ENCODE measurements at places on chromosomes 12 and 14. TPM values are rescaled to one million over a fixed set of nuclear protein-coding genes. Genes with fewer than 3 reads are reported as not detected.

RASSF8 gene
- 63.1 TPM for total RNA-seq

SERPINA5 gene
- 0.63 TPM for total RNA-seq

BCL2L14 gene
- 3.4 TPM for total RNA-seq

SLC25A47 gene
- total RNA-seq, result not detected

ADCK1 gene
- 6.1 TPM for total RNA-seq

DNA sequence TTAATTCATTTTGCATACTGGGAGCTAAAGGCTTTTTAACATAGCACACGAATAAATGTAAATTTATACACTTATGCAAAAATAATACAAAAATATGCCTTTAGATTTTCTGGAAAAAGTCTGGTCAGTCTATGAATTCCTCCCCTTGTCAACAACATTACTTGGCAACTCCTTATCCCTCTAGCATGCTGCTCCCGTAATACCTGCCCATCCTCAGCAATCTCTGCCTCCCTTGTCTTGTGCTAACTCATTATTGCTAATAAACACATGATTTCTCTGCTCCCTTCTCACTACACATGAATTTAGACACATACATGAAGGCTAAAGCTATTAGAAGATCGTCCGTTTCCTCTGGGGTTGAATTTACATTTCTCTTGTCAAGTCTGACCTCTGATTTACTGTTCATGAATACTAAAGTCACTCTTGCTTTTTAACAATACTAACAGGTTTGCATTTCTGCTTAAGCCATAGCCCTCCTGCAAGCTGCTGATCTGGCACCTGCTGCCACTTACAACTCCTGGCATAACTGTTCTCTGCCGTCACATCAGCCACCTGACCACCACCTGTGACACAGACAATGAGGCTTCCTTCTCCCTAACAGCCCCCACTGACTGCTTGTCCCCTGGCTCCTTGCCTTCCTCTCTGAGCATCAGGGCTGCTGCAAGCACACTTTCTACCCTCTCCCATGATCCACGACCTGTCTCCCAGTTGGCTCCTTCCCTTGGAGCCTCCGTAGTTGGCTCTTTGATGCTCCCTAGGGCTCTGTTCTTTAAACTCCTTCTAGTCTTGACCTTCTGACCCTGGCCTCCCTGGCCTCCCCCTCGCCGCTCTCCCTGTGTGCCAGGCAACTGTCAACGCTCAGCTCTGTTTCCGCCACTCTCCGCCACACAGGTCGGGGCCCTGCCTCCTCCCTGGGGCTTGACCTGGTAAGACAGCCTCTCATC, 177.6 kb downstream of the CALM1 start:
- no peak for DNase-seq

LRFN5 gene
- 45.9 TPM for total RNA-seq

- no peak for DNase-seq
Observed at GRCh38 chr14:98578204-98578603, 693.8 kb downstream of the BCL11B start.

GRCh38 chr14:51394804-51395203, 154.8 kb downstream of the TMX1 start:
- DNase-seq, result no peak

GRCh38 chr14:106228541-106229158, 702.3 kb downstream of the TMEM121 start:
- no peak for DNase-seq

DNA sequence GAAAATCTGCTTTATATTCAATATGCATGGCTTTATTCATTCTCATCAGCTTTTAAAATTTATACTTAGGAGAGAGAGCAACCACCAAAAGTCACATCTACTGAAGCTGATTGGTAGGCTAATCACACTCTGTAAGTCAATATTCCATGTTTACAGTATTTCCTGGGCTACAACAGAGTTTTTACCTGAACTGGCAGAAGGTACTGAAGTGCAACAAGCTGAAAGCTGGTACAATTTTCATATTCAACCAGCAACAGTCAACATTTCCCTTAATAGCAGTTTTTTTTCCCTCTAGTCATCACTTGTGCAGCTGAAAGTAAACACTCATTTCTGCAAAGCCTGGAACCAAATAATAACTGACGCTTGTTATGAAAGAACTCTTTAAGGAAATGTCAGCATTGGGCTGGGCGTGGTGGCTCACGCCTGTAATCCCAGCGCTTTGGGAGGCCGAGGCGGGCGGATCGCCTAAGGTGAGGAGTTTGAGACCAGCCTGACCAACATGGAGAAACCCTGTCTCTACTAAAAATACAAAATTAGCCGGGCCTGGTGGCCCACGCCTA, 12.9 kb downstream of the BRAP start:
- no peak for DNase-seq

GRCh38 chr14:22099942-22100763, 426.5 kb upstream of the OR4E1 start:
- peak; percentile 43 for DNase-seq

DNA sequence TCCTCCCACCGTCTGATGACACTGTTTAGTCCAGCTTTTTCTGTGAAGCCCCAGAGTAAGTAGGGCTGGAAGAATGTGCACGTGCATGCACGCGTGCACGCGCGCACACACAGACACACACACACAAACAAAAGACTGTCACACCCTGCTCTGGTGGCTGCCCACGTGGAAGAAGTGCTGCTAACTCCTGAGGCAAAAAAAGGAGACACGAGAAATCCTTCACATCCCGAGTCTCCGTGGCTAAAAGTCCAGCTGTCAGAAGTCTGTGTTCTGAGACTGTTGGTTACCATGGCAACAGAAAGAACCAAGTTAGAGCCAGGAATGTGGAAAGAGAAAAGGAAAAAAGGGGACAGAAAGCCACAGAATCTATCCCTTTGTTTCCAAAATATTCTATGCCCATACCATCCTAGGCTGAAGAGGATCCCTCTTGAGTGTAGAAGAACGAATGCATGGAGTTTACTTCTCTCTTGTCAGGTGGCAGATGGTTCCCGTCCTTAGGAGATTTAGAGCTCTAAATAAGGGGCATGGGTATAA, 1.6 kb upstream of the C12orf71 start:
- DNase-seq, result no peak

PROX2 gene
- total RNA-seq, result not detected
